ENCODE measurements at places on chromosomes 11 and 22. TPM values are rescaled to one million over a fixed set of nuclear protein-coding genes. Genes with fewer than 3 reads are reported as not detected.

Gene ALDH3B1
- not detected for total RNA-seq

Gene CCDC73
- total RNA-seq: not detected

Gene CD248
- 0.32 TPM for total RNA-seq

Gene CATSPERZ
- not detected for total RNA-seq

Gene C2CD3
- total RNA-seq: 39.4 TPM

Gene RPS6KB2
- total RNA-seq: 69.5 TPM

Gene CRYBA4
- total RNA-seq: 0.27 TPM

Gene OR2AG2
- total RNA-seq: 0.41 TPM

Gene MS4A6E
- total RNA-seq: not detected

Gene ACTN3
- total RNA-seq: not detected

Gene MRGPRX3
- total RNA-seq: not detected

Gene ENTHD1
- total RNA-seq: 0.41 TPM

Gene OR51B5
- total RNA-seq: not detected

Gene RELT
- total RNA-seq: 29.8 TPM
